Stimulated activated naive CD4-positive, alpha-beta T cell treated with Interleukin-2 at 50 U/mL for 16 hours (primary cell): ENCODE measurements at places on chromosomes 16 and 17.

GRCh38 chr16:71337631-71338030, 20.9 kb upstream of the CALB2 start:
- DNase-seq, result no peak

DNA sequence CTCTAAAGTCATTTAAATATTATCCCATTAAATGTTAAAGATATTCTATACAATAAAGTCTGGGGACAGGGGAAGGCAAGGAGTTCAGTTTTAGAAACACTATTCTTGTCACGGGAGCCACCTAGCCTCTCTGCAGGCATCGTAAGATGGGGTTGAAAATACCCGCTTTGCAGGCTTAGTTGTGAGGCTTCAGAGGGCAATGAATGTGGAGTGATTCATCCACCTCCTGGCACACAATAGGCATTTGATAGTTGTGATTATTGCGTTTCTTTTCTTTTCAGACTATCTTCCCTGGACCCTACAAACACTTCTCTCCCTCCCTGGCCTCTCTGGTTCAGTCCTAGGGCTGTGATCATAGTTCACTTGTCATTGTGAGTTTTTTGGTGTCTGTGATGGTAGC, 19.6 kb downstream of the GLP2R start:
- no peak for DNase-seq

DNA sequence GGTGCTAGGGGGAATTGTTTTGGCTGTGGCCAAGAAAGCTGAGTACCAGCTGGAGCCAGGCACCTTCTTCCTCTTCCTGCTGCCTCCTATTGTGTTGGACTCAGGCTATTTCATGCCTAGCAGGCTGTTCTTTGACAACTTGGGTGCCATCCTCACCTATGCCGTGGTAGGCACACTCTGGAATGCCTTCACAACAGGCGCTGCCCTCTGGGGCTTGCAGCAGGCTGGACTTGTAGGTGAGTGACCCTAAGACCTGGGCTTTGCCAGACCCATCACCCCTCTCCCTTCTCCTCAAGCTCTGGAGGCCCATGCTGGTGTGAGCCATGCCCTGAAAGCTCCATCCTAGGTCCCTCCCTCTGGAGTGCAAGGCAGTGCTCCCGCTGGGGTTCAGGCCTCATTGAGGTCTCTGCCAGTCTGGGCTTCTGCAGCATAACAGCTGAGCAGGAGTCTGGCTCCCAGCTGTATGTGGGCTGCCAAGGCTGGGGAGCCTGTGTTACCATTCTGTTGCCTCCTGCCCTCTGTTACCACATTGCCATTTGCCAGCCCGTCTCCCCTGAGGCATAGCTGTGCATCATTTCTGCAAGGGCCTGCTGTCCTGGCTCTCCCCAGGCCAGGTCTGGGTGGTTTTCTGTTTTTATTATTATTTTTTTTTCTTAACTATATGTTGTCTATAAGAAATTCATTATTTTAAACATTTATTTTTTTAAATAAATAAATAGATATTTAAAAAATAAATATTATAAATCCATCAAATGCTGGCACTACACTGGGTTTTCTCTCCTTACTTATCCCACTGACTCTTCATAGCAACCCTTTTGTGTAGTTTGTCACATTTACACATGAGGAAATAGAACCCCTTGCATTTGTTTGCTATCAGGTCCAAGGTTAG, 4.1 kb downstream of the SLC9A5 start:
- no peak for DNase-seq

DNA sequence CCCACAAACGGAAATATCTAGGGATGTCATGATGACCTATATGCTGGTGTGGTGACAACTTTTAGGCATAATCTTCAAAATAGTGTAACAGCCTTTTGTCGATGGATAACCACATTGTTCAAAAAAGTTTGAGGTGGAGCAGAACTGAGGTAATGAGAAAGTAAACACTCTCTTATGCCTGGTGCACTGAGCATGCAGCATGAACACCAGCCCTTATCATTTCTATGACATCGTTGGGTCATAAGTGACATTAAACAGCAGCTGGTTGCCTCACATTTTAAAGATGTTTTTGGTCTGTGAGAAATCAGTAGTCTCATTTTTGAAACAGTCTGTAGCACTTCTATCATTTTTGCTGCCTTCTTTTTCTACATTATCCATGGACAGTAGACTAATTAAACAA, 1.8 kb downstream of the KRT23 start:
- DNase-seq, result no peak

DNA sequence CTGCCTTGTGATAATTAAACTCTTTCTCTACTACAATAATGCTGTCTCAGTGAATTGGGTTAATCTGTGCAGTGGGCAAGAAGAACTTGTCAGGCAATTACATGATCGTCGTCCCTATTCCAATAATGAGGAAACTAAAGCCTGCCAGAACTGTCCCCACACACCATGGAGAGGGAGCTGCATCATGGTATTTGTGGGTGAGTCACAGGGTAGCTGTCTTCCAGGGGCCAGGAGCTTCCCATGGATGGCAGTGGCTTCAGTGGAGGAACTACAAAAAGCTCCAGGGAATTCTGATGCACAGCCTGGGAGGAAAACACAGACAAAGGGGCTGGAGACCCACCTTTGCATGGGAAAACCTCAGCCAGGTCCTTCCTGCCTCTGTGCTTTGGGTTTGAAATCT, 83.3 kb upstream of the C16orf82 start:
- no peak for DNase-seq

- no peak for DNase-seq
These were observed 19.6 kb upstream of the QRICH2 start for GRCh38 chr17:76327696-76328095.

GRCh38 chr16:86953631-86954391, 363.4 kb downstream of the C16orf95 start:
- no peak for DNase-seq

DNA sequence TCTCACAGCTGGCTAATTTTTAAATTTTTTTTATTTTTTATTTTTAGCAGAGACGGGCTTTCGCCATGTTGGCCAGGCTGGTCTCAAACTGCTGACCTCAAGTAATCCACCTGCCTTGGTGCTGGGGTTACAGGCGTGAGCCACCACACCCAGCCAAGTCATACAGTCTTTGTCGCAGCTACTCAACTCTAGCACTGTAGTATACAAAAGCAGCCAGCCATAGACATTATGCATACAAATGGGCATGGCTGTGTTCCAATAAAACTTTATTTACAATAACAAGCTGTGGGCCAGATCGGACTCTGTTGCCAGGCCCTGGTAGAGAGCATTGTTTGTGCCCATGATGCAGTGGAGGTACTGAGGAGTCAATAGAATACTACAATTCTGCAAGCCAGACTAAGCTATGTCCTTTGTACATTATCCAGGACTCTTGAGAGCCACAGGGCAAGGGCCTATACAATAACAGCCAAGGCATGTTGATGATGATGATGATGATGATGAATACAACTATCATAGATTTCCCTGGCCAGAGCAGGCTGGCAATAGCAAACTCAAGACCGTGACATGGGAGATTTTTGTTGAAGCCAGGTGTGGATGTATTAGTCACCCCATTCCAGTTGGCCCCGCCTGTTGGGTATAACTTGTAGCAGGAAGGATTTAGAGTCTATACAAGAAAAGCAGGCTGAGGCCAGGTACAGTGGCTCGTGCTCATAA, 101.8 kb downstream of the MYH11 start:
- no peak for DNase-seq

- DNase-seq, result no peak
These were observed 67.3 kb downstream of the CNGB1 start for GRCh38 chr16:57903656-57904055.

- DNase-seq, result no peak
These were observed 27.3 kb downstream of the SLFN11 start for GRCh38 chr17:35345926-35346771.

DNA sequence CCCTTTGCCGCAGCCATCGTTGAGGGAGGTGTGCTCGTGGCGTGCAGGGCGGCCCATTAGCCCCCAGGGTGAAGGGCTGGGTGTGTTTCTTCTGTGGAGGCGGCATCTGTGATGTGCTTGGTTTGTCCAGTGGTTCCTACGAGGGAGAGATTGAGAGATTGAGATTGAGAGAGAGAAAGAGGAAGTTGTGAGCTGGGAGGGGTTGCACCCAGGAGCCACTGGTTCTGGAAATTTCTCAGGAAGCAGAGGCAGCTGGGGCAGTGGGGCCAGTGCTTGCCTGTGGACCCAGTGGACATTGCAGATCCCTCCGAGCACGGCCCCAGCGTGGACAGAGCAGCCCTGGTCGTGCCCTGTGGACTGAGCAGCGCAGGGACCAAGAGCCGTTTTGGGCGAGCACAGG, 72.0 kb upstream of the ZNF750 start:
- no peak for DNase-seq

GRCh38 chr16:22903716-22904115, 89.8 kb downstream of the HS3ST2 start:
- DNase-seq, result no peak

DNA sequence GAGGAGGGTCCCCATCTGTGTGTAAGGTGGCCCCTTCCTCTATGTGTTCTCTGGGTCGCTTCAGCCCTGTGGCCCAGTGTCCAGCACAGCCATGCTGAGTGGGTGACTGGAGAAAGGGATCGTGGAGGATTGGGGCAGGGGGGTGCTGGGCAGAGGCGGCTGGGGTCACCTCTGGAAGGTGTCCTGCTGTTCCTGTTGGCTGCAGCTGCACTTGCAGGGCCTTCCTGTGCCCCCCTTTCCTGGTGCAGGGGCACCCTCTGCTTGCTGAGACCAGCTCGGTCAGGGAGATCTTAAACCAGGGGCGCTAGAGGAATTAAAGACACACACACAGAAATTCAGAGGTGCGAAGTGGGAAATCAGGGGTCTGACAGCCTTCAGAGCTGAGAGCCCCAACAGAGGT, 11.1 kb downstream of the IL32 start:
- DNase-seq, result no peak

- DNase-seq, result no peak
These were observed 26.1 kb upstream of the MLKL start for GRCh38 chr16:74726716-74727115.
